ENCODE measurements at places on chromosomes 12 and 14.

DNA sequence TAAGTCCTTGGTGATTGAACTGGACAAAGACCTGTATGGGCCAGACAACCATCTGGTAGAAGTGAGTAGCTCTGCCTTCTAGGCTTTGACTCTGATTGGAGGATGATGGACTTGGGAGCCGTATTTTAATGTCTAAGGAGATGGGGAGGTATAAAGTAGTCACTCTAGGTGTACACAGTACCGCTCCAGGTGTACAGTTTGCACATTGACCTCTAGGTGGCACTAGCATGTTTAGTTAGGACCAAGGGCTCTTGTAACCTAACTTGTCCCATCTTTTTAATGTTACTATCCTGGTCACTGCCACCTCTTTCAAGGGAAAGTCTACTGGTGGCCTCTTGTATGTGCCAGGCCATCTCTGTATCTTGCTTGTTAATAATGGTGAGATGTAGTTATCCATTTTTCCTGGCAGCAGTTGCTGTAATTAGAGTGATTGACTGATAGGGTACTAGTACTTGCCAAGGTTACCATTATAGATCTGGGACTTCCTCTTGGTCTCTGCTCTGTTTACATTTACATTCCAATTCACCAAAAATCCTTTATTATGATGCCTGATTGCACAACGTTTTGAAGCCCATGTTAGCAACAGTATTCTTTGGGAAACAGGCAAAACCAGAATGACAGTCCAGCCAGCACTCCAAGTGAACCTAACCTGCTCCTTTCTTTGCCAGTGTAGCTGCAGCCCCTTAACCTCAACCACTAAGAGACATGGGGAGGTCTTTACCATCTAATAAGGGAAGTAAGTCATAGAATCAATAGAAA is 3.6 kb downstream of the SMARCD1 start:
- peak; percentile 50 for DNase-seq

- no peak for DNase-seq
These were observed 16.0 kb upstream of the HIP1R start for GRCh38 chr12:122819209-122819785.

DNA sequence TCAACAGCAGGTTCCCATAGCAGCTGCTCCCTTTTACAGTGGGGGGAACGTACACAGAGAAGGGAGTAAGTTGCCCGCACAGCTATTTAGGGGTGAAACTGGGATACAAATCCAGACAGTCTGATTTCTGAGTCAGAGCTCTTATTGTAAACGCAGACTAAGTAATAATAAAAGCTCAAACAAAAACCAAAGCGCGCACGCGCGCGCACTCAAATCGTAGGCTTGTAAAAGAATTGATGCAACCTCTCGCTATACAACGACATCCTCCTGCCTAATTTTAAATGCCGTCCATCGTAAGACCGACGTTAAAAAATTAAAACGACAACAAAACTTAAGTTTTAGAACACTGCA is 747 bp upstream of the DACT1 start:
- DNase-seq = peak; percentile 93

DNA sequence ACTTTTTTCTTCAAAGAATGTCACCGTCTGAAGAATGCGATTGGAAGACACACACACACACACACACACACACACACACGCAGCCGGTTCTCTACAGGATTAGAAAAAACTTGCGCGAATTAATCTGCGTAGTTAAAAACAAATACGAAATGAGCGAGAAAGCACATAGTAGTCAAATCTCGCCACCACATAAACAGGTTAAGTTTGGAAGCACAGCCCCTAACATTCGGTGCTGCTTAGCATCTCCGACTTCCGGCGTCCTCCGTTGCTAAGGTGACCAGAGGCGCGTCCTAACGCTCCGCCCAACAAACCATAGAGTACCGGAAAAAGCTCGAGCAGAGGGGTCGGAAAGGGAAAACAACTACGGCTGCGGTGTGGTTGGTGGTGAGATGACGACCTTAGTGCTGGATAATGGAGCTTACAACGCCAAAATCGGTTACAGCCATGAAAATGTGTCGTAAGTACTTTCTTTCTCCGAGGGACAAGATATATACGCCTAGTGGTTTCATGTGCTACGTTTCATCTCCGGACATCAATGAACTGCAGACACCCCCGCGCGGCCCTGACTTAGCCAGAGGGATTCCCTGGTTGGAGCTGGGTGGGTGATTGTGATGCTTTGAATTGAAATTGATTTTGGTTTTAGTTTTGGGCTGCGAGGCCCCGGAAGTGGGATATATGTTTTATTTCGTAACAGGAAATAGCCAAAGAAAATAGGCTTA is at the start of gene ACTR6:
TSS of gene ACTR6 (plus strand) at position 353 of the 719 bp plus-strand sequence. CDS start at position 390, 37 bp downstream.
- peak; percentile 95 for DNase-seq

DNA sequence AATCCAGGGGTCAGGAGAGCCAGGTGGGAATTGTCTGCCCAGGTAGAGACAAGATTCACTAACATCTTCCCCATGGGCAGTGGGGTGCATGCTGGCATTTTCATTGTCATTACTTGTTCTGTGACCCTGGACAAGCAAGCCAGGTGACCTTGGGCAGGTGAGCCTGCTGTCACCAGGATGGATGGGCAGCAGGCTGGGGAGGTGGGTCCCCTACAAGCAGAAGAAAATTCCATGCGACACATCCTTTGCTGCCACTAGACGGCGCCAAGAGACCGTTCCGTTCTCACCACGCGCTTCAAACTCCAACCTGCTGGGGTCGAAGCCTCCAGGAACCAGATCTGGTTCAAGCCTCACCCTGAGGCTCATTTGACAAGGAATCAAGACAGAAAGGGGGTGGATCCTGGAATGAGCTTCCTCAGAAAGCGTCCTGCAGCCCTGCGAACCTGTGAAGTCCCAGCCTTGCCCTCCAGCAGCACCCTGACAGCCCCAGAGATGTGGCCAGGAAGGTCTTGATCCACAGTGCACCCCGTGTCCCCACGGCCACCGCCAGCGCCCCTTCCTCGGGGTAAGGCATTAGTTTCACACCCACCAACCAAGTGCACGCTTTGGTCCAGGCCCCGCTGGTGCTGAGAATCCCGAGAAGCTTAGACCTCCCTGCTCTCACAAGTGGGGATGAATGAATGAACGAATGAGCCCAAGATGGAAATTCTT is 3.2 kb upstream of the DYNC1H1 start:
- peak; percentile 78 for DNase-seq

- DNase-seq = no peak
These were observed 36.3 kb downstream of the PLEKHG7 start for GRCh38 chr12:92739113-92739512.

- no peak for DNase-seq
These were observed 4.5 kb upstream of the DCAF11 start for GRCh38 chr14:24110060-24110459.

GRCh38 chr12:95484524-95484923 is 10.6 kb downstream of the METAP2 start:
- DNase-seq = no peak

DNA sequence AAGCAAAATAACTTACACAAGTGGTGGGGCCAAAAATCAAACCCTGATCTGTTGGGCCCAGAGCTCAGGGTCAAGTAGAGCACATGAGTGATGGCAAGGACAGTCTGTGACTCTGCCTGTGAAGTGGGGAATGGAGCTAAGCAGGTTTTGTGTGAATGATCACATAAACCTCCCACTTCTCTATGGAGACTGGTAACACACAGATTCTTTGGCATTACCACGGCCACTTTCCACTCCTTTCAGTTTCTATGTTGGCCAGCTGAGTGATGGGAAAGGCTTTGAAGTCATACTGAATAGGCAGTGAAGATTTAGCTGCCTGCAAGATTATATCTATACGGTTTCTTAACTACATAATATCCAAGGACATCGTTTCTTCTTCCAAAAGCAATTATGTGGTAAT is 97.9 kb downstream of the ARMH4 start:
- no peak for DNase-seq

- peak; percentile 64 for DNase-seq
These were observed 15.9 kb upstream of the HHIPL1 start for GRCh38 chr14:99628887-99629618.

- no peak for DNase-seq
These were observed 2.0 kb downstream of the PELI2 start for GRCh38 chr14:56120091-56120691.

- DNase-seq = no peak
These were observed 99.2 kb upstream of the SCAF11 start for GRCh38 chr12:46089414-46090162.

DNA sequence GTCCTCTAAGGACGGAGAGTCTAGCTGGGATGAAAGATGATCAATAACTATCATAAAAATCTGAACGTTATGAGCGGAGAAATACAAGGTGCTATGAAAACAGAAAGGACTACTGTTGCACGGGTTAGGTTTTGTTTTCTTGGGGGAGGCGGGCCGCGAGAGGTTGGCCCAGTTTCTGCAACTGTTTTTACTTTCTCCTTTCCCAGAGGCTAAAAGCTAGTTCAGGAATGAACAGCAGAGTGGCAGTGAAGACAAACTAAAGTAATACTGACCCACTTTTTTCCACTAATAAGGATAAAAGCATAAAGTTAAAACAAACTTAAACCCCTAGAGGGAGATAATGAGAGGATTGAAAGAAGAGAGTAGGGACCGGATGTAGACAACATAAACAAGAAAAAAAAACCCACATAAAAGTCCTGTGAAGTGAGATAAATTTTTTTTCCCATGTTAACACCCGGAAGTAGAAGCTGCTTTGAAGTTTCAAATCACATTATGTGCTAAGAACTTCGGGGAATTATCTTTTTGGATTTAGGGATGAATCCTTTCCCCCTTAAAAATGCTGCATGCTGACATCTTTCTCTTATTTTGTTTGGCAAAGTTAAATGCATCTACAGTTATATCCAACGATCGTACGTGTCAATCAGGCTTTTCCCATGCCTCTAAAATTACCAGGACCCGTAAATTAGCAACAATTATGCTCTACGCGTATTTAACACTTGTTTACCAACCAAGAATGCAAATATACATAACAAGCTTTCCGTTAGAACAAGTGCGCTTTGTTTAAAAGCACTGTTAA is 1.0 kb upstream of the CDK17 start:
- peak; percentile 73 for DNase-seq

GRCh38 chr14:36256126-36256801 is 64.2 kb downstream of the MBIP start:
- no peak for DNase-seq

DNA sequence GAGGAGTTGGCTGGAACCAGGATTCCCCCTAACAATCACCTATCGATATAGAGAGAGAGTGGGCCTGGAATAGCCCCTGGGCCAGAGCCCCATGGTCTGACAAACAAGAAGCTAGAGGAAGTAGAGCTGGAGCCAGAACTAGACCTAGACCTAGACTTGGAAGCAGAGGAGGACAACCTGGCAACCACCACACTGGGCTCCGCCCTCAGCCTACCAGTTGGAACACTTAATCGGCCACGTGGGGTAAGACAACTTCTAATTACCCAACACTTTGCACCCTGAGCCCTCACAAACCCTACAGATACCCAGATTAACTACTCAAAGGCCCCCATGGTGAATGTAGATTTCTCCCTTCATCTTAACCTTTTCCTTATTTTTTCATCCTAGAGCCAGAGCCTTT is 4.6 kb upstream of the PA2G4 start:
- no peak for DNase-seq

- DNase-seq = no peak
These were observed 7.7 kb upstream of the ATXN2 start for GRCh38 chr12:111606767-111607230.

DNA sequence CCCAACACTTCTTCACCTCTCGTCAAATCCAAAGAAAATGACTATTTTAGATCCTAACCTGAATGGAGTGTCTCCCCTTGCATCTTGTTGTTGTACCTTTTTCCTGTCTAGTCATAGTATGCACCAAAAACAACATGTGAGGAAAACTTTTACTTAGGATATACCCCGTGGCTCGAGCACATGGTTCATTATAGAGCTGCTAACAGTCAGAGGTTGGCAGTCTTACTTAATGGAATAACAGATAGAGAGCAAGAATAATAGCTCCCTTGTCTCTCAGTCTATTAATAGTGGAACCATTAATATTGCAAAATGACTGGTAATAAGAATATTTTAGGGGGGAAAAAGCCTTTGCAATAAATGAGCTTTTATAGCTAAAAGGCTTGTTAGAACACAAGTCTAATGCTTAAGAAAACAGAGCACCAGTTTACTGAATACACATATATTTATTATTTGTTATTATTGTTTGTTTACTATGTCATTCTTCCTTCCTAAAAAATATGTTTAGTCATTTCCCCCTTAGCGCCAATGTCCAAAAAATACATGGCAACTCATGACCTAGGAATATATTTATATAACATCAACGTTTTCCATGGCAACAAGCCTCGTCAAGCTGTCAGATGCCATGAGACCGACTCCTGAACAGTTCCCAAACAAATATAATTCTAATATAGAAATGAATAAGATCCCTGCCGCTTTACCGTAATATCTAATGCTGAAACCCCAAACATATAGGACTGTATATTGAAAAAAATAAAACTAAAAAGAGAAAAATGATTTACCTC is 592.4 kb downstream of the SOX5 start:
- no peak for DNase-seq

- DNase-seq = peak; percentile 1
These were observed 246.1 kb upstream of the CCDC196 start for GRCh38 chr14:66240105-66240504.

- peak; percentile 62 for DNase-seq
These were observed 3.6 kb upstream of the SLC7A8 start for GRCh38 chr14:23186913-23187654.

GRCh38 chr12:106131676-106132075 is 7.1 kb downstream of the NUAK1 start:
- DNase-seq = peak; percentile 84

DNA sequence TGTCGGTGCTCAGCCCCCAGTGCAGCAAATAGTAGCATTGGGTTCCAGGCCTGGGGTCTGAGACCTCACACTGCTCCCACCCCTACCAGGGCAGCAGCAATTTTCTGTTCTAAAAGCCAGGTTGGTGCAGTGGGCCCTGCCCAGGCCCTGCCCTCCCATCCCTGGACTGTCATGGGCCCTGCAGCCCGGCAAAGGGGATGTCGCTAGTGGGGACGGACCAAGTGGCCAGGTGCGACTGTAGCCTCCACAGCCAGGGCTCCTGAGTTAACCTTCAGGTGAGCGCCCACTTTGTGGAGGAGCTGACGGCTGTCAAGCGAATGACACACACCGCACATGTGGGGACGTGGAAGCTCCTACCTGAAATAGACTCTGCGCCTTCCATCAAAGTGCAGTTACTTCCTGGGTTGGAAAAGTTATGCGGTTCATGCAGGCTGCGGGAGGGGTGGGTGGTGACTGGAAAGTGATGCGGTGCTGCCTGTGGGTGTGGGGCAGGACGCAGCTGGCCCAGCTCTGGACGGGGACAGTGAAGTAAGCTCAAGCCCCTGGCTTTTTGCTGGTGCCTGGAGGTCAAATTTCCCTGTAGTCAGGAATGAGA is 1.5 kb downstream of the INF2 start:
- no peak for DNase-seq

Measured in fibroblast of skin of right biceps (primary cell).